Esophagus mucosa (tissue), 1 donor: ENCODE measurements at places on chromosomes 12 and 14. TPM values are rescaled to one million over a fixed set of nuclear protein-coding genes. Genes with fewer than 3 reads are reported as not detected.

The DPY19L2 gene
- total RNA-seq, result 0.80 TPM

The FOXN4 gene
- not detected for total RNA-seq

The IL22 gene
- total RNA-seq, result 0.44 TPM

The B4GALNT3 gene
- 25.9 TPM for total RNA-seq

The MOK gene
- total RNA-seq, result 3.5 TPM
